CD4-positive, alpha-beta T cell (primary cell): ENCODE measurements at places on chromosomes 5 and 9. TPM values are rescaled to one million over a fixed set of nuclear protein-coding genes. Genes with fewer than 3 reads are reported as not detected.

- no peaks in the 10 kb centered on the region for H3K4me1 ChIP-seq
- no peak overlapping the region for H3K4me3 ChIP-seq
- H3K27me3 ChIP-seq, result peaks cover 14% of the 10 kb centered on the region
- H3K27ac ChIP-seq, result no peak overlapping the region
Measured at GRCh38 chr9:89077519-89077918, 86.3 kb downstream of the S1PR3 start.

GRCh38 chr5:149005077-149005892 lies 57.6 kb downstream of the SH3TC2 start:
- peaks cover 5% of the 10 kb centered on the region for H3K27me3 ChIP-seq
- H3K4me3 ChIP-seq, result no peak overlapping the region
- no peaks in the 10 kb centered on the region for H3K4me1 ChIP-seq
- no peak for DNase-seq

GRCh38 chr5:96434201-96434645 lies 1.2 kb upstream of the PCSK1 start:
- H3K36me3 ChIP-seq, result no peaks in the 10 kb centered on the region
- H3K4me3 ChIP-seq, result no peak overlapping the region
- H3K27ac ChIP-seq, result no peak overlapping the region
- H3K4me1 ChIP-seq, result no peaks in the 10 kb centered on the region
- no peak for DNase-seq

CSF1R gene
- 0.52 TPM for total RNA-seq

FLT4 gene
- total RNA-seq, result 2.3 TPM

FOXD4L5 gene
- not detected for total RNA-seq
